ENCODE measurements at places on chromosomes 7 and 10.

GRCh38 chr7:137757146-137757925 lies 89.4 kb downstream of the DGKI start:
- DNase-seq = peak; percentile 69

GRCh38 chr10:84348860-84349259 lies 20.5 kb downstream of the CCSER2 start:
- peak; percentile 84 for DNase-seq

DNA sequence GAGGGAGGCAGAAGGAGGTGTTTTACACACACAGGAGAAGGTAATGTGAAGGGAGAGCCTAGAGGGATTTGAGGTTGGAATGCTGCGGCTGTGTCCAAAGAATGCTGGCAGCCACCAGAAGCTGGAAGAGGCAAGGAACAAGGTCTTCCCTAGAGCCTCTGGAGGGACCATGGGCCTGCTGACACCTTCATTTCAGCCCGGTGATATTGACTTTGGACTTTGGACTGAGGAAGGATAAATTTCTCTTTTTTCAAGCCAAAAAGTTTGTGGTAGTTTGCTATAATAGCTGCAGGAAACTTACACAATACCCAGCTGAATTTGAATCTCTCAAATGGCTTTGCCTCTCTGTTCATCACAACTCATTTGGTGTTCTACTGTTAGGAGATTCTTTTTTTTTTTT lies 34.6 kb downstream of the UBN2 start:
- DNase-seq = no peak

GRCh38 chr10:90591629-90592028 lies 266.2 kb downstream of the HTR7 start:
- no peak for DNase-seq

DNA sequence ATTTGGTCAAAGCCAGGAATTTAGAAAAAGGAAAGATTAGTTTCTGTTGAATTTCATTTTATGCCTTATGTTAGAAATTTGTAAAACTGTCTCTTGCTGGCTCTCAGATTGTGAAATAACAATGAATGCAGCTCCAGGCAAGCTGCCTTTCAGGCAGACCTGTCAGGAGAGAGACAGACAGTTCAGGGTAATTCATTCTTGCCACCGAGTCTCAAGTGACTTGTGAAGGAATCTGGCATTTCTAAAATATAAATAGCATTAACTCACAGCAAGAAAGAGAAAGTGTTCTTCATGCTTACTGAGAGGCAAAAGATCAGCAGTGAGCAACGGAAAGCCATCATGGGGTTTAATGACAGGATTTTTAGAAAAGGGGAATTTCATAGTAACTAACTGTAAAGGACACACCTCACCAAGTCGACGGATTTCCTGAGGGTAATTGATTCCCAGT lies 442.3 kb upstream of the AKR1E2 start:
- peak; percentile 32 for DNase-seq

DNA sequence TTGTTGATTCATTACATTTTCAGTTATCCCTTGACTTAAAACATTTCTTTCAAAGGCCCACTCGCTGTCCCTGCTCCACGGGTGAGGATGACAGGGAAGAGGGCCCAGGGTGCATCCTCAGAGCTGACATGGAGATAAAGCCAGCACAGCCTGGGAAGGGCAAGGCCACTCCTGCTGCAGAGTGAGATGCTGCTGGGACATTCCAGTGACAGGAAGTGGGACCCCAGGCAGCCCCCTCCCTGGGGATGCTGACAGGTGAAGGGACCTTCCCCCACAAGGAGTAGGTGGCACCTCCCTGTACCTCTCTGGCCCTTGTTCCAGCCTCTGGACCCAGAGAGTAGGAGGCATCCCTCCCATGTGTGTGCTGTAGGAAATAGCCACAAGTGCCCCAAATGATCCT lies 97.8 kb upstream of the DDC start:
- DNase-seq = no peak

DNA sequence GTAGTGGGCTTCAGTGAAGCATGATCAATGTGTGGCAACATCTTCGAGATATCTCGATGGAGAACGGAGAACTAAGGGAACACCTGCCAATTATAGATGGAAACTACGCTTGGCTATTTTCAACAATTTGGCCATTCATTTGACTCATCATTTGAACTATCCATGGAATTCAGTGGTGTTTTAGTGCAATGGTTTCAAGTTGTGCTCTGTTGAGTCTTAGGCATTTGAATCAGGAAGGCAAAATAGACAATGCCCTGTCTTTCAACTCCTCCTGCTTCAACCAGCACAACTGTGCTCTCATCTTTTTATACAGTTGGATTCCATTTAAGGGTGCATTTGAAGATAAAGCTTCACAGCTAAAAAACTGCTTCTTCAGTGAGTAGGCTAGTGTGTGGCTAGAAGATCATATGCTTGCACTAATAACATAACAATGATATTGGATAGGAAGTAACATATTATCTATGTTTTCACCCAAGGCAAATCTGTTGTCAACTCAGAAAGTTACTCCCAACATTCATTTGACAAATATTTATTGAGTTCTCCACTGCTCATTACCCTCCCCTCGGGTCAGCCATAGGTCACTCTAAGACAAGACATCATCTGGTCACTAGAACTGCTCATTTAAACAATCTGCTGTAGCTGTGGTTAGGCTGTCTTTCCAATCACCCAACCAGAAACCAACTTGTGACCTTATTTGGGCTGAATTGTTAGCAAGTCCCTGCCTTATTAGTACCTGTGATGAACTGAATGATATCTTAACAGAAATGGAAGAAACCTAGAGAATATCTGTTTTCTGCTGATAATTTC lies 314.1 kb upstream of the SP4 start:
- DNase-seq = no peak

DNA sequence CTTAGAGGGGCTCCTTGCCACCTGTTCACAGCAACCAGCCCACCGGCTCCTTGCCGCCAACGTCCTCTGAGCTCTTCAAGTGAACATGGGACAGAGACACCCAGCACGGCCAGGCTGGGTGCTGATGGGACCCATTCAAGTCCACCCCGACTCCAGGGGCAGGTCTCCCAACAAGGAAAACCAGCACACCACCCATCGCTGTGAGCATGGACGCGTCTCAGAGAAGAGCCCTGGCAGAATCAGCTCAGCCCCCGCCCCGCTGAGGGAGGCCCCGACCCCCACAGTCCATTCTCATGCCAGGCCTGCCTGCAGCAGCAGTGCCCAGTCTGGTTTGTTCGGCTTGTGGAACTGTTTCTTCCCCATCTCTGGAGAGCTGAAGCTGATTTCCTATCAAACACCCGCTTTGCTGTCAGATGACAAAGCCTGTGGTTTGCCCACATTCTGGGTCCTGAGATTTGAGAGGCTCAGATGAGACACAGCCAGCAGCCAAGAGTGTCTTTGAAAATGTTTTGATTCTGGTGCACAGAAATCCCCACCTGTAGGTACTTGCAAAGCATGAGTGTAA lies 216.6 kb downstream of the ZMYND11 start:
- no peak for DNase-seq

DNA sequence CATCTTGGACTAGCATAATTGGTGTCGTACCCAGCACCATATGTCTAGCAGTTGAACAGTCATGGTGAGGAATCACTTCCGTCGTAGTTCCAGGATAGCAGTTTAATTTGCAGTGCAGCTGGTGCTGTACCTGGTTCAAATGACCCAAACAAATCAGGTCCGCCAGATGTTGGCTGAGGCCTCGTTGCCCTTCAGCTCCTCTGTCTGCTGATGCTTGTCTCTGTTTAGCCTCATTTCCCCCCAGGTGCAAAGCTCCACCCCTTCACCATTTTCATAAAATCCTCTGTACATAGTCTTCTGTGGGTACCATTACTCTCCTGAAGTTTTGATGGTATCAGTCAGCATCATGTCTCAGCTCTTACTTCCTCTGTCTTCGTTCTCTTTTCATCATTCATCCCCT lies 35.1 kb downstream of the UMAD1 start:
- DNase-seq = no peak

DNA sequence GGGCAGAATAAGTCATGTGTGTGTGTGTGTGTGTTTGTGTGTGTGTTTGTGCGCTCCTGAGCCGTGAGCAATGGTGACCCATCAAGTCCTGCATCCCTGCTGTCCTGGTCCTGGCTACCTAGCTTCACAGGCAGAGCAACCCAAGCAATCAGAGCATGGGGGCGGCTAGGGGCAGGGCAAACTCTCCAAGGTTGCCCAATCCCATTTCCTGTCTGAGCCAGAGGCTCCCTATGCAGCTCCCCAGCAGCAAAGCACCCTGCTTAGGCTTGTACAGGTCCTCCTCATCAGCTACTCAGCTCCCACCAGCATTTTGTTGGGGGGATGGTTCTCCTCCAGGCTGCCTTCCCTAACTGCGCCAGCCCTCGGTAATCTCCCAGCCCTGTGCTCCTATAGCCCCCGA lies 31.1 kb upstream of the CRHR2 start:
- no peak for DNase-seq

- no peak for DNase-seq
Observed at GRCh38 chr7:111732923-111733322, 170.6 kb upstream of the IMMP2L start.

- no peak for DNase-seq
Observed at GRCh38 chr10:62919776-62920175, 103.6 kb upstream of the EGR2 start.

DNA sequence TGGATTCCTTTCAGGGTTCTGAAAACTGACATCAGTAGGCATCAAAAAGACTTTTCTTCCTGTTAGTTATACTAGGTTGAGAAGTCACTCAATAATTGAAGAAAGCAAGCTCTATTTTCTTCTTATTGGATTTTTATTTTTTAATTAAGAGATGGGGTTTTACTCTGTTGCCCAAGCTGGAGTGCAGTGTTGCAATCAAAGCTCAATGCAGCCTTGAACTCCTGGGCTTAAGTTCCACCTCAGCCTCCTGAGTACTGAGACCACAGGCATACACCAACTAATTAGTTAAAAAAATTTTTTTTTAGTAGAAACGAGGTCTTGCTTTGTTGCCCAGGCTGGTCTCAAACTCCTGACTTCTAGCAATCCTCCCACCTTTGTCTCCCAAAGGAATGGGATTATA lies 28.0 kb downstream of the PIP4K2A start:
- DNase-seq = no peak

DNA sequence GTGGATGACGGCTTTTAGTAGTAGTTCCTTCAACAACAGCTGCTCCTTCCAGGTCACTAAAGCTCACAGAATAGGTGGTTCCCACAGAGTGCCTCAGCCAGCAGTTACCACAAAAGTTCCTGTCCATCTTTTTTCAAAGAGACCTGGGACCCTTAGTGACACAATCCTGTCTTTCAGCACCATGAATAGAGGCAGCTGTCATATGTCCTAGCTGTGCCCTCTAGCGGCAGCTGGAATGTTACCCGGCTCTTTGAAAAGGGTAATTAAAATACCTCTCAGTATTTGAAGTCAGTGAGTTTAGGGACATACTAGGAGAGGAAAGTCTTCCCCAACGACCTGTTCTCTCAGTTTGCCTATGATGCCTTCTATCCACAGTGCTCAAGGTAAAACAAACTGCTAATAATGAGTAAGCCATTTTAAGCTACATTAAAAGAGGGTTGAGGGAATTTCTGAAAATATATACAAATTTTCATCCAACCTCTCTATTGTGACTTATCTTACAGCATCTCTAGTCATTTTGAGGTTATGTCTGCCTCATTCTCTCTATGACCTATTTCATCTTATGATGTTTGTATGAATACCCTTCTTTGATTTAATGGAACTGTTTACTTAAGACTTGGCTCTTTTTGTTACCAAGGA lies 290.8 kb downstream of the NXPH1 start:
- DNase-seq = no peak

GRCh38 chr7:100433592-100434296 lies 2.6 kb downstream of the PPP1R35 start:
- DNase-seq = no peak

- no peak for DNase-seq
Observed at GRCh38 chr7:2360796-2361195, 6.2 kb downstream of the EIF3B start.

GRCh38 chr7:26369593-26369992 lies 77.9 kb downstream of the SNX10 start:
- DNase-seq = peak; percentile 63
